ENCODE measurements at places on chromosomes 2 and 18.

DNA sequence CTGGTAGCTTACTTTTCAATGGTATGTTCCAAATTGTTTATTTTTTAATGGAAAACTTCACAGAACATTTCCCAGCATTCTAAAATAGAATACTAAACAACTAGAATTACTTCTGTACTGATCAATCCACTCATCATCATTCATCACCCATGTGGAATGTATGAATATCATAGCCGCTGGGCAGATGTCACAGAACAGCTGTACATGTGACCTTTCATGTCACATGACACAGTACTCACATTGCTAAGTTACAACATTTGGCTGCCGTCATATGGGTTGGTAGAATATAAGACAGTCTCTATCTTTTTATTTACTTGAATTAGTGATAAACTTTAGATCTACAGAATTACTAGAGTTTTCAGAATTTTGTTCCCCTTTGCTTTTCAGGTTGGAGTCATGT is 387.6 kb downstream of the ZEB2 start:
- no peak for DNase-seq

- no peak for DNase-seq
Measured at GRCh38 chr2:146950361-146950760, 894.5 kb upstream of the ACVR2A start.

DNA sequence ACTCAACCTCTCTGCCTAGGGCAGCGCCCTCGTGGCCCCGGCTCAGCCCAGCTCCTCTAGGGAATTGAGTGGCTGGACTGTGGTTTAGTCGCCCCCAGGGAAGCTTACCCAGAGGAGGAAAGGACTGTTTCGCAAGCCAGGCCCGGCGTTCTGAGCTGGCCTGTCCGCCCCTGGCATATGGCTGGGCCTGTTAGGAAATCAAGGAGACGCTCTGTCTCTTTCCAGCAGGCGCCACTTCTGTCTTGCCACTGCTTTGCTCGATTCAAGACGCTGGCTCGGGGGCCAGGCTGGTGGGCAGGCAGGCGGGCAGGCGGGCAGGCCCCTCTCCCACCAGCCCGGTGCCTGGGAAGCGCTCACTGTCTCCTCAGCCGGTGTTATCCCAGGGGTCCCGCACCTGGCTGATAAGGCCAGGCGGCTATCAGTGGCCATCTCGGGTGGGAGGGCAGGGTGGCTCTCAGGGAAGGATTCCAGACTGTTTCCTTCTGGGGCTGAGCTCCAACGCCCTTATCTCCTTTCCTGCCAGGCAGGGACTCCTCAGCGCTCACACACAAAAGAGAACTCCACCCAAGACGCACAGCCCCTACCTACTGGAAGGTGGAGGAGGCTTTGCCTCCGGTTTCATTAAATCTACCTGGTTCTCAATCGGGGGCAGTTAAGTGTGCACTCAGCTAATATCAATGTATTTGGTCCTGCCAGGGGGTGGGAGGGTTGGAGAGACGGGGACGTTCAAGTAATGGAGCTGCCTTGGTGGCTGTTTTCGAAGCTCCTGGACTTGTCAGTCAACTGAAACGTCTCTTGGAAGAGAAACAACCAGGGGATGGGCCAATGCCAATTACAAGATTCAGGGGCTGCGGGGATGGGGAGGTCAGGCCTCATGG is 109.1 kb downstream of the SMAD7 start:
- no peak for DNase-seq

- DNase-seq, result no peak
Measured at GRCh38 chr18:9353596-9353995, 19.0 kb downstream of the TWSG1 start.

- DNase-seq, result peak; percentile 79
Measured at GRCh38 chr2:112839407-112840067, 3.0 kb upstream of the IL1B start.

DNA sequence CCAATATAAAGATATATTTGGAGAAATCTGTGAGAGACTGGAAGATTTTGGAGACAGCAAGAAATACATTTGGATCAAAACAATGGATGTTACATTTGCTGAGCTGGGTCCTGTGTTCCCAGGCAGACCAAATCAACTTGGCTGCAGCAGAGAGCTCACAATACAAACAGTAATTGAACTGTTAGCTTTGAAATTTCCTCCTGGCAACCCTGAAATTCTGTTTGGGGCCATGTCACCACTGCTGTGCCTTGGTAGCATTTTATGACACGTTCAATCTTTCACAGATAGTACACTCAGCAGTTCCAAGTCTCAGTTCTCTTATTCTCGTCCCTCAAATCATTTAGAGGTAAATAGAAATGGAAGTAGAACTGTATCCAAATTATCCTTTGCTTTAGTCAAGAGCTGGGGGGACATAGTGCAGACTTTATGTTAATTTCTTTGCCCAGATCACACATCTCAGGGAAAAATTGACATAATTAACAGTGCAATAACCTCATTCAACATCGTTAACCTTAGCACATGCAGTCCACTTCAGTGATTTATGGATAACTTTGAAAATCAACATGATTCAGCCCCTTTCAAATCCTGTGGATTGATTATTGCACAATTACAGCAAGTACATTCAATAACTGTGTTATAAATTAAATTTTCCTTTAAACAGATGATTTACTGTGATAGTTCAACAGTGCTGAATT is 277.4 kb upstream of the MC4R start:
- no peak for DNase-seq

- DNase-seq, result no peak
Measured at GRCh38 chr2:28956415-28956826, 24.7 kb upstream of the TOGARAM2 start.

DNA sequence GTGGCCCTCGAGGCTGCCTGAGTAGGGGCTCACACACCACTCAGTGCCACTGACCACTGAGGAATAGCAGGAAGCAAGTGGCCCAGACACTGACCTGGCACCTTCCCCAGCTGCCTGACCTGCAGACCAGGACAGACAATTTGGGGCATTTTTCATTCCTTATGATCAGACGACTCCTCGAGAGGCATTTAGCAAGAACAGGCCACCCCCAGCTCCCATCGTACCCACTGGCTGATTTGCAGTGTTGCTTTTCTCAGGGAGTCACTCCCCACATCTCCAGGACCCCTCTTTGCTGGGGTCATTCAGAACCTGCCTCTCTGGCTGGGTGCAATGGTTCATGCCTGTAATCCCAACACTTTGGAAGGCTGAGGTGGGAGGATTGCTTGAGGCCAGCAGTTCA is 185.7 kb downstream of the HAUS1 start:
- no peak for DNase-seq
